Cardiac fibroblast (primary cell): ENCODE measurements at places on chromosomes 6 and 20.

DNA sequence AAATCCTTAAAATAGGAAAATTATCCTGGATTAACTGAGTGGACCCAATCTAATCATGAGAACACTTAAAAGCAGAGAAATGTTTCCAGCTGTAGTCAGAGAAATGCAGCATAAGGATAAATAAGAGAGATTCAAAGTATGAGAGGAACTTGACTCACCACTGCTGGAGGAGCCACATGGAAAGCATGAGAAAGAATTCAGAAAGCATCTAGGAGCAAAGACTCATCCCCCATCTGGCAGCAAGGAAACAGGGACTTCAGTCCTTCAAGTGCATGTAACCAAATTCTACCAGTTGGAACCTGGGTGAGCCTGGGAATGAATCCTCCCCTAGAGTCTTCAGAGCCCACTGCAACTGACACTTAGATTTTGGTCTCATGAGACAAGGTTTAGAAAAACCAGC is 33.7 kb downstream of the RNF146 start:
- peak; percentile 73 for DNase-seq

DNA sequence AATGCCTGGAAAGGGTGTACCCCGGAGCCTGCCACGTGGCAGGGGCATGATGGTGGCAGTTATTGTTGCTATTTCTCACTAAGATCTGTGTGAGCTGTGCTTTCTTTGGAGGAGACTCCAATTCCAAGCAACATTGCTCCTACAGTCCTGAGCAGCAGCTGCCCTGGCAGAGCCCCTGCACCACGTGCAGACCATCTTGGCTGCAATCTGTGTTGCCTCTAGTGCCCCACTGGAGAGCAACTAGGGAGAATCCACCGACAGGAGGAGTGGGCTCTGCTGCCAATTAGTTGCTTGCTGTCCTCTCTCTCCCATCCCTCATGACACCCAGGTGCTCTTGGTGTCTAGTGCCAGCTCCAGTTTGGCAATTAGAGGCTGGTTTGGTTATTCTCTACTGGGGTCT is 116.0 kb downstream of the PXDC1 start:
- DNase-seq = no peak

- no peak for DNase-seq
These were observed 52.2 kb upstream of the TTPAL start for GRCh38 chr20:44423480-44423879.

GRCh38 chr6:133567636-133568035 is 321.3 kb upstream of the TCF21 start:
- no peak for DNase-seq

- DNase-seq = peak; percentile 27
These were observed 110.1 kb downstream of the IYD start for GRCh38 chr6:150478656-150479545.

GRCh38 chr6:17871836-17872235 is 115.6 kb downstream of the KIF13A start:
- no peak for DNase-seq

DNA sequence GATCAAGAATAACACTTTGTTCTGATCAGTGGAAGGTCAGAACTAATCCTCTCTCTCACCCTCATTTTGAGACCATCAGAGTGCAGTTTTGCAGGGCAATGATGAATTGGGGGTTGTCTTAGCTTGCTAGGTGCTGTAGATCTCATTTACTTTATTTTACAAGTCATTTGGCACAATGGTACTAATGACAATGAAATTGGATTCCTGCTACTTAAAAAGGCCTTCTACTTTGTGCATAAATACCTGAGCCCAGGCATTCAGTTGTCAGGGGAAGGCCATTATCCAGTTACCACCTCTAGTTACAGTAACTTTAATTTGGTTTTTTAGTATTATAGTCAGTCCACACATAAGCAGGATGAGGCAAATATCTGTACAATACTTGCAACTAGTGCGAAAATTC is 240.0 kb downstream of the HDGFL1 start:
- DNase-seq = no peak
